ENCODE measurements at places on chromosomes 1 and 21. TPM values are rescaled to one million over a fixed set of nuclear protein-coding genes. Genes with fewer than 3 reads are reported as not detected.

- no peak for DNase-seq
Measured at GRCh38 chr1:75542818-75543570, 67.9 kb downstream of the SLC44A5 start.

DNA sequence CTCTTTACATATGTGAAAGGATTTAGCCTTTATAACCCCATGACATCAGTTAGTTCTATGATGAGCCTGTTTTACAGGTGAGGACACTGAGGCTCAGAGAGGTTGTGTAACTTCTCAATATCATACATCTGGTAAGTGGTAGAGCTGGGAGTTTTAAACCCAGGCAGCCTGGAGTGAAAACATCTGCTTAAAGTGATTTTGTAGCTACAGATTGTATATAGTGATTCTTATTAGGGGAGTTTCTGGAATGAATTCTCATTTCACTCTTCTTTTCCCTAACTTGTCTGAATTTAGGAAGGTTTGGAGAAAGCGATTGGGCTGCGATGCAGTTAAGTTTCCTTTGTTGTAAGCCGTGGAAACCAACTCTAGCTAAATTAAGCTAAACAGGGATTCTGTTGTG lies 175.6 kb downstream of the CAMTA1 start:
- DNase-seq: no peak

- DNase-seq: no peak
Measured at GRCh38 chr21:40564318-40564717, 282.6 kb downstream of the DSCAM start.

- DNase-seq: no peak
Measured at GRCh38 chr1:205239078-205239477, 11.3 kb downstream of the TMCC2 start.

DNA sequence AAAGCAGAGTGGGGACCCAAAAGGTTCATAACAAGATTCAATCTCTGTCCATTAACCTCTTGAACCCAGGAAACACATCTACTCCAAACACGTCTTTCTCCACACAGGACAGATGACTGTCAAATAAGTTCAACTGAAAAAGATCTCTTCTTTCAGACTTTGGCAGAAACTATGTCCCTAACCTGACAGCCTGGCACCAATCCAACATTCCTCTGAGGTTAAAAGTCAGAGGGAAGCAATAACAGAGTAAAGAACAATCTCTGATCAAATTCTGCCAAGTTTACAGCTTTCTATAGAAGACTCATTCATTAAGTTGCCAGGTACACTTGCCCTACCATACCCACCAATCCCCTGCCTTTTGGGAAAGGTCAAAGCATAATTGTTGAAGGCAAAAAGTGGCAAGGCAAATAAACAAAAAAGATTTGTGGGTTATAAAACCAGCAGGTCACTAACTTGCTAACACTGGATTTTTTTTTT lies 31.9 kb downstream of the OTUD7B start:
- no peak for DNase-seq

DNA sequence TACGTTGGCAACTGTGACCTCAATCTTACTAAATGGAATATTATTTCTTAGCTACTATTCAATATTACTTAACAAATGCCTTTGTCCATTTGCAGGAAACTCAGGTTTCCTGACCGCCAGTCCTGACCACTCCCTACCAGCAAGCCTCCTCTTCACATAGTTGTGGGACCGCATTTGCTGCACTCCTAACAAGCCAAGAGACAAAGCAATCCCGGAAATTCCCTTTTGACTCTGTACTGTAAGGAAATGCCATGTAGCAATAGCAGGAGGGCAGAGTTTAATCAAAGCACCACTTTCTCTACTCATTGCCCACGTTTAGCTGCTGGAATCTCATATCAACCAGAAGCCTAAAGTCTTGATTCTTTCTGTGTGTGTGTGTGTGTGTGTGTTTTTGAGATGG lies 28.1 kb upstream of the ACBD6 start:
- no peak for DNase-seq

GRCh38 chr1:77175230-77175844 lies 43.9 kb downstream of the PIGK start:
- no peak for DNase-seq

DNA sequence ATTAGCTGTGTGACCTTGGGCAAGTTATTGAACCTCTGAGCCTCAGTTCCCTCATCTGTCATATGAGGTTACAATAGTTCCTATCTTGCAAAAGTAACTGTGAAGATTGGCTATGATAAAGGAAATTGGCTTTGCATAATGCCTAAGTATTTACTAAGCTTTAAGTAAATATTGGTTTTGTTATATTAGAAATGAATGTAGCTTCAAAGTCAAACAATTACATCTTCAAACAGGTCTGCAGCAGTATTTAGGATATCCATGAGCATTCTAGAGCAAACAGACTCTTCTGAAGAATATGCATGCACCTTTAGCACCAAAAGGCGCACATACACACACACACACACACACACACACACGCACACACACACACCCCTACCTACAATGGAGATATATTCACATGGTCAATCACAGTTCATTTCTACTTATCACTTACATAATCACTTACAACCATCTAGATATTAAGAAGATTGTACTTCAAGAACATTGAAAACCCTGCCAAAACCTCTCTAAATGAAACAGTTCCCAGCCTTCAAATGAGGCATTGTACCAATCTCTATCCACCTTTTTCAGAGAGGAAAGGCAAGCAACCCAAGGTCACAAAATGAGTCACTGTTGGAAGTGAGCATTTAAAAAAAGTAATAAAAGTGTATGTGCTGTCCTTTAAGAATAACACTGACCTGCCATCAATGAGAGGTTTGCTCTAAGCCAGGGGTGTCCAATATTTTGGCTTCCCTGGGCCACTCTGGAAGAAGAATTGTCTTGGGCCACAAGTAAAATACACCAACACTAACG lies 13.4 kb upstream of the FAM43B start:
- DNase-seq: no peak

GRCh38 chr1:246324711-246325110 lies 182.4 kb downstream of the SMYD3 start:
- DNase-seq: peak; percentile 33

GRCh38 chr1:166039436-166040201 lies 127.2 kb downstream of the FAM78B start:
- DNase-seq: no peak

The SLAMF7 gene
- total RNA-seq: not detected

The FCGR1A gene
- 9.8 TPM for total RNA-seq

The RAP1GAP gene
- total RNA-seq: 26.4 TPM

The HP1BP3 gene
- 399 TPM for total RNA-seq

The HES4 gene
- 15.1 TPM for total RNA-seq

The FBXO2 gene
- 2.7 TPM for total RNA-seq

The DRAXIN gene
- total RNA-seq: 107 TPM
